ENCODE measurements at places on chromosomes 5 and 9. TPM values are rescaled to one million over a fixed set of nuclear protein-coding genes. Genes with fewer than 3 reads are reported as not detected.

Gene HMGCR
- 74.0 TPM for total RNA-seq

Gene CSF1R
- 0.56 TPM for total RNA-seq

Gene CDX1
- total RNA-seq = 0.38 TPM

Gene DEPDC1B
- total RNA-seq = 13.6 TPM

Gene TNC
- 35.2 TPM for total RNA-seq

Gene DNAI1
- total RNA-seq = not detected

Gene KIF20A
- 86.5 TPM for total RNA-seq

Gene PCDHGC5
- 2.0 TPM for total RNA-seq

Gene LHX3
- total RNA-seq = not detected

Gene SREK1
- 53.8 TPM for total RNA-seq

Gene SPATA31A5
- not detected for total RNA-seq

Gene PCDHB13
- total RNA-seq = 1.1 TPM

Gene LHX6
- under 0.01 TPM for total RNA-seq

Gene MARCOL
- total RNA-seq = not detected

Gene RANBP17
- total RNA-seq = 11.9 TPM

Gene SLIT3
- total RNA-seq = 3.1 TPM

Gene EPB41L4A
- 1.5 TPM for total RNA-seq

Gene KIF4B
- total RNA-seq = not detected

Gene PCSK5
- total RNA-seq = 3.3 TPM

Gene GRM6
- not detected for total RNA-seq

Gene PTPA
- total RNA-seq = 146 TPM
